ENCODE measurements at places on chromosomes 4 and X. TPM values are rescaled to one million over a fixed set of nuclear protein-coding genes. Genes with fewer than 3 reads are reported as not detected.

Gene GALNT7
- 16.2 TPM for total RNA-seq

Gene RTL9
- 0.39 TPM for total RNA-seq

Gene MAGEA9B
- not detected for total RNA-seq

Gene ZDHHC15
- 0.88 TPM for total RNA-seq

Gene S100P
- total RNA-seq: not detected

Gene CSAG1
- total RNA-seq: 33.2 TPM

Gene ATP1B4
- not detected for total RNA-seq

Gene NAP1L3
- total RNA-seq: 11.4 TPM

GRCh38 chr4:102826105-102826889, 1.1 kb downstream of the UBE2D3 start:
- DNase-seq: no peak

GRCh38 chr4:88177983-88178625, 19.7 kb upstream of the ABCG2 start:
- peak; percentile 84 for DNase-seq

DNA sequence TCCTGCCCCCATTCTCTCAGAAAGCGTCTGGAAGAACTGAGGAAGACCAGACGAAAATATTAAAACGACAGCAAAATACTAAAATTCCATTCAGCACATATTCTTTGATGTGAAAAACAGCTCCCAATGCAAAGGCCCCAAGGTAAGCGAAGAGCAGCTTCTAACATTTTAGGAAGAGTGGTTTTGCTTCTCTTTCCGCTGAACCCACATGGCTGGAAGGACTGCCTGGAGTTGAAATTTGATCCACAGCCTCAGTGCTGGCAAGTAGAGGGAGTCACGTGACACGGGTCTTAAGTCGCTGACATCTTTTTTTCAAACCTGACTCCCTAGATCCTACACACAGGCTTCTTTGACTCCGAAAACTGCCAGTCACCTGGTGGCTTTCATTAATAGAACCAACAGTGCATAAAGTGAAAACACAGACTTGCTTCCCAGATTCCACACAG, at the start of gene FAM13A:
TSS of gene FAM13A (minus strand) at position 233 of the 446 bp plus-strand sequence. CDS start at position 12, 221 bp downstream.
- peak; percentile 93 for DNase-seq

GRCh38 chr4:80454040-80454439, 118.5 kb downstream of the CFAP299 start:
- DNase-seq: no peak

- no peak for DNase-seq
These were observed 91.7 kb downstream of the CEP44 start for GRCh38 chr4:174375422-174375821.

DNA sequence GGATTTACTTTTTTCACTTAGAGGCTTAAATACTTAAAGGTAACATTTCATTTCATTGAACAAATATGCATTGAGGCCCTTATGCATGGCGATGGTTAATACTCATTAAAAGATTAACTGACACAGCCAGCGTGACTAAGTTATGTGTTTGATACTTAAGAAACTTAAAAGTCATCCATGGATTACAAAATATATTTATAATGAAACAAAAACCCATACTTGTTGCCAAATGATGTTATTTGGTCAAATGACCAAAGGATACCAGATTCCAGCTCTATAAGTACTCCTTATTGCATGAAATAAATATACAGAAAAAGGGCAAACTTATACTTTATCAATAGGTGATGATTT, 26.7 kb downstream of the ZNF330 start:
- DNase-seq: no peak

- DNase-seq: peak; percentile 3
These were observed 145.5 kb upstream of the FGF13 start for GRCh38 chrX:138856881-138857604.

DNA sequence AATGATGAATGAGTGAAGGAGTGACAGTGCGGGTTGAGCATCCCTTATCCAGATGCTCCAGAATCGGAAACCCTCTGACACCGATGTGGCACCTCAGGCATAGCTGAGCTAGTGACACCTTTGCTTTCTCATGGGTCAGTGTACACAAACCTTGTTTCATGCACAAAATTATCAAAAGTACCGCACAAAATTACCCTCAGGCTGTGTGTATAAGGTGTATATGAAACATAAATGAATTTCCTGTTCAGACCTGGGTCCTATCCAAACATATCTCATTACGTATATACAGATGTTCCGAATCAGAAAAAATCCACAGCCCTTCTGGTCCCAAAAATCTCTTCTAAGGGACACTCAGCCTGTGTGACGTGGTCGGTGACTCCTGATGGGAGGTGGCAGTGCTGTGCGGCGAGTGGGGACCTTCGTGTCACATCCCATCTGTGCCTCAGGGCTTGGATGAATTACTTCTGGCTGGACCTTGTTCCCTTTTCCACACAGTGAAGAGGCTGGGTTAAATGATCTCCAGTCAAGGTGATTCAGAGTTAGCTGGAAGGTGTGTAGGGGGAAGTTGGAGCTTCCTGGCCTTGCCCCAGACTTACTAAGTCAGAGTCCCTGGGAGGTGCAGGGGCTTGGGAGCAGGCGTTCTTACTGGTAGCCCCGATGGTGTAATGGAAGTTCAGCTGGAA, 18.8 kb downstream of the RGS12 start:
- no peak for DNase-seq

DNA sequence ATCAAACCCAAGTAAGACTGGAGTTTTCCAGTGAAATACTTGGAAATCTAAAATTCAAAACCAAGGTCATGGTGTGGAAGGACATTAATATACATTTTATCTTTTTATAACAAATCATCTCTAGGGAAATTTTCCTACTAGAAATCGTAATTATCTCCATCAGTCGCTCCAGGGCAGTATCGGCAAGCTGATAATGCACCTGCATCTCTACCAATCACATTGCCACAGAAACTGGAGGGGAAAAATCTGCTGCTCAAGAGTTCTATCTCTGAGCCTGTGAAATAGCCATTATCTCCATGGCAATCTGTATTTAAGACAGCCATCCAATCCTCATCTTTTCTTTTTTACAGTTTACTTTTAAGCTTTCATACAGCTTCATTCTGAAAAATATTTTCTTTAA, 538.3 kb upstream of the GALNT7 start:
- no peak for DNase-seq

- no peak for DNase-seq
These were observed 9.5 kb downstream of the FRMD7 start for GRCh38 chrX:132118358-132118757.

- DNase-seq: no peak
These were observed 62.5 kb downstream of the PJA1 start for GRCh38 chrX:69102612-69103194.

GRCh38 chr4:41176340-41176739, 38.0 kb downstream of the APBB2 start:
- DNase-seq: peak; percentile 36

DNA sequence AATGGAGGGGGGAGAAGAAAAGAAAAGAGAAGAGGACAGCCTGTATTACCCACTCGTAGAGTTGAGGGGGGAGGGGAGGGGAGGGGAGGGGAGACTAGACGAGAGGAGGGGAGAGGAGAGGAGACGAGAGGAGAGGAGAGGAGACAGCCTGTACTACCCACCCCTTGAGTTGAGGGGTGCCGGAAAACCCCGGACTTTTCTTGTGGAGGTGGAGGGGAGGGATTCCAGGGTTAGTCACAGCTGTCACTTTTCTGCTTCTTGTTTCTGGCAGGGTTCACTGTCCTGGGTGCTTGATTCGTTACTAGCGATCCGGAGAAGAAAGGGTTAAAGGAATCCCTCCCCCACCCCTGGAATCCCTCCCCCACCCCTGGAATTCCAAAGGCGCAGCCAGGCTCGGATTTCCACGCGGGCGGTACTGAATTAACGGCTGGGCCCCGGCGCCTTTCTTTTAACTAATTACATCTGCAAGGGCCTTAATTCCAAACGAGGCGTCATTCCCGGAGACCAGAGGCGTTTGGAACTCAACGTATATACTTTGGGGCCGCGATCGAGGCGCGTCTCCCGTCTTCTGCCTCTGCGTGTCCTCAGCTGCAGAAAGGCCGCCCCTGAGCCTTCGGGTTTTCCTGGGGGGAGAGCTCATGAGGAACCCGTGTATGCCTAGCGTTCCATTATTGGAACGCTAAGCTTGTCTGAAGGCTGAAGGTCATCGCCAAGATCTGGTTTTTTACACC, 20.1 kb upstream of the CSF2RA start:
- DNase-seq: peak; percentile 13

Measured in RPMI7951 (cell line).